ENCODE measurements at places on chromosomes 5 and 9.

GRCh38 chr5:113390224-113390623 is 44.6 kb downstream of the TSSK1B start:
- no peak for DNase-seq

GRCh38 chr5:6215891-6216290 is 162.5 kb downstream of the MED10 start:
- no peak for DNase-seq

DNA sequence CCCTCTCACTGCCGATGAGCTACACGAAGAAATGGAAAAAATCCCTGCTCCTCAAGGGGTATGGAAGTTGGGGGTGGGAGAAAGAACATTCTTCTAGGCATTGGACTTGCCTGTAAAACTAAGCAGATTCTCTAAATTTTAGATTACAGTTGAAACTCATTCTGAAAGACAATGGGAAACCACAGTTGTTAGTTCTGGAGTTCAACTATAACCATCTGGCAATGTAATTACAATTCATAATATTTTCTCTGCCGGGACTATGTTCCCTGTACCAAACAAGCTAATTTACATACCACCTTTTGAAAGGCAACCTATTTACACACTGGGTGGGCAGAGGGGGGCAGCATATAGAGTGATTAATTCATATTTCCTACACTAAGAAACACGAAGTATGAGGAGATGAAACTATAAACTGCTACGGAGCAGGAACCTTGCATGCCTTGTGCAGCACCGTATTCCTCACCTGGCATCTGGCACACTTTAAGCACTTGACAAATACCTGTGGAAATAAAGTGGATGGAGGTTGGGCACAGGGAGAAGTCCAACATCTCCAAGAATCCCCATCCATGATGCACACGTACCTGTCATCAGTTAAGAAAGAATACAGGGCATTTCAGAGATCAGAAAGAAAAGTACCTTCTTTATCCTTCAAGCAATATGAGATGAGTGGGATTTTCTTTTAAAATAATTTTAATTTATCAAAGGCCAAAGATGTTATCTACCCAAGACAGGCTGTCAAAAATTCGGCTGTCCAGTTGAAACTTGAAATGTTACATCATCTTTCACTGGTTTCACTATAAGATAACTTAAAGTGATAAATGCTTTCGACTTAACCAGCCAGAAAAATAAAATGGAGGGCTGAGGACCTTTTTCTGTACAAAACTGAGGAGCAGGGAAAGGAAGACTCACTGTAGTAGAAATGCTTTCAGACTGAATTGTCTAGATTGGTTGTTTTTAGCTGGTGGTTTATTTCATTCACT is 54.2 kb downstream of the SSBP2 start:
- DNase-seq = no peak

GRCh38 chr5:52887066-52887465 is 99.3 kb downstream of the ITGA1 start:
- DNase-seq = no peak

GRCh38 chr5:170142196-170142595 is 36.5 kb downstream of the FOXI1 start:
- no peak for DNase-seq

DNA sequence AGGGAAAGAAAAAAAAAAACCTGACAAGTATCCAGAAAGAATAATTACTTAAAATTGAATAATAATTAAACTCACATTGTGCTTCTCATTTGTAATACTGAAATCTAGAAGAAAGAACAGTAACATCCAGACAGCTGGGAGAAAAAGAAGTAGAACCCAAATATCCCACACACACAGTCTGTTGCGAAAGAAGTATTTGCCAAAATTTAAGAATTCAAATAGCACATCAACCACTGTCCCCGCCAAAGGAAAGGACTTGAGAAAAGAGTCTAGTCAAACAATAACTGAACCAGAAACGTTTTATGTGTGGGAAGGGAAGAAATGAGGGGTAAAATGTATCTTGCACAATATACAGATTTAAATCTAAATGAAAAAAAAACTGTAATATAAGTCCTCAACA is 202.8 kb downstream of the MLLT3 start:
- DNase-seq = no peak

GRCh38 chr5:15168358-15168757 is 296.8 kb upstream of the ANKH start:
- no peak for DNase-seq

DNA sequence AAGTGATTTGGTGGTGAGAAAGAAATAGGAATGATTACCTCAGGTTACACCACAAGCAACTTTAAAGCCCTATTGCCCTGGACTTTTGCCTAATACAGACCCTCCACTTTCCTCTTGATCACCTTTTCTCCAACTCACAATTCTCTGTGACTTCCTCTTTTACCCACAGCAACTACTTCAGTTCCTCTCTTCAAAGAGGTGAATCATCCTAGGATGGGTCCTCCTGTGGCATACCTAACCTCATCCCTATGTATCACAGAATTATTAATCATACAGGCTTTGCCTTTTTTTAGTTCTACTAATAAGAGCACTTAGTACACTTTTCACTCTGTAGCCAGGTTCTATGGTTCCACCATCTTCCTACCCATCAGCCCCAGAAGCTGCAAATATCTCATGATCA is 19.6 kb upstream of the INSL6 start:
- no peak for DNase-seq

DNA sequence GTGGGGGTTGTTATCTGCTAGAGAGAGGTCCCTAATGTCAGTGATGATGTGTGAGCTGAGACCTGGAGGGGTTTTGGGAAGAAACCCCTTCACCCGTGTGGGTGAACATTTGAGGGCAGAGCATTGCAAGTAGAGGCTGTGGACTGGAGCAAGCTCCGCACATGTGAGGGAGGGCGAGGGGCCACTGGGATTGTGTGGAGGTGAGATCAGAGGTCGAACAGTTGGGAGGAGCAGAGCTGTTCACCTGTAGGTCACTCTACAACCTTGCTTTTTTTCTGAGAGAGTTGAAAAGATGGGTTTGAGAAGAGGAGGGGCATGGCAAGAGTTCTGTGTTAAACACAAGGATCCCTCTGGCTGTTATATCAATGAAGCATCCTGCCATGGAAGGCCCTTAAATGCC is 480.4 kb upstream of the ZNF608 start:
- no peak for DNase-seq

GRCh38 chr5:35921930-35922329 is 16.5 kb downstream of the CAPSL start:
- no peak for DNase-seq

- DNase-seq = no peak
Measured at GRCh38 chr5:143558048-143558447, 154.6 kb upstream of the NR3C1 start.

GRCh38 chr9:134606951-134607731 is 34.5 kb upstream of the COL5A1 start:
- DNase-seq = no peak

DNA sequence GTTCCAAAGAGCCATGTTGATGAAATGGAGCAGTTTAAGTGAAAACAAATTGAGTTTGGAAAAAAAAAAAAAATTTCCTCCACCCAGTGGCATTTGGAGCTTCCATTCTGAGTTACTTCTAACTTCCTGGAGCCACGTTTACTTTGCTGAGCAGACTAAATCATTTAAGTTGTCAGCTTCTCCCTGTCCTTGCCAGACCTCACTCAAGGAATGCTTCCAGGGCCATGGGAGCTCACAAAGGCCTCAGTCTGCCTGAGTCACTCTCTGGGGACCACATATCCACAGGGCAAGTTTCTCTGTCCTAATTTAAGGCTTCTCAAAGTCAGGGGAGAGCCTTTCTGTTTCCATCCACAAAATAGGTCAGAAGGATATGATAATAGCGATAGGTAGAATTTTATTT is 210.3 kb upstream of the TNC start:
- DNase-seq = no peak

DNA sequence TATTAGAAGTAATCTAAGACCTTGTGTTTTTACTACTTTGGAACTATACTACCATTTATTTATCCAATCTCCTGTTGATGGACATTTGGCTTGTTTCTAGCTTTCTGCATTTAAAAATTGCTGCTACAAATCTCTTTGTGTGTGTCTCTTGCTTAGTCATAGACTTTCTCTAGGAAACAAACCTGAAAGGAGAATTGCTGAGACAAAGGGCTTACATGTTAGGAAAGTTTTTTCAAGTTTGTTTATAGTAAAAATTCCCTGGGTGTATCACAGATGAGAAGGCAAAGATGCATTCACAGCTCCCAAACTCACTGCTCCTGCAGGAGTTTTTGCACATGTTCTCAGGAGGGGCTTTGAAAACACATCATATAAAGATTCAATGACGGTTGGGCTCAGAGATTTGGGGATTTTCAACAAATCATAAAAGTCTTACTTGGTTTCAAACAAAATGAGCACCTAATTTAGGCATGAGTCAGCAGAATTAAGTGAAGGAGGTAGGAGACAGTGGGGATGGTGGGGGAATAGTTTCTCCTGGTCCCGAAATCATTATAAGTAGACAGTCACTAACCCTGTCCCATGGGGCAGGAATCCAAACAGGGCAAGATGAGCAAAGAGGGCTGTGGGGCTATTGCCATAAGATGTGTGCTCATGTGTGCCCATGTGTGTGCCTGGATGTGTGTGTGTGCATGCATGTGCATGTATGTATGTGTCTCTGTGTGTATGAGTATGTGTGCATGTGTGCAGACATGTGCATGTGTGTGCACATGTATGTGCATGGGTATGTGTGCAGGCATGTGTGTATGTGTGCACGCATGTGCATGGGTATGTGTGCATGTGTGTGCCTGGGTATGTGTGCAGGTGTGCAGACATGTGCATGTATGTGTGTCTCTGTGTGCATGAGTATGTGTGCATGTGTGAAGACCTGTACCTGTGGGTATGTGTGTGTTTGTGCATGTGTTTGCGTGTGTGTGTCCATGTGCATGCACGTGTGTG is 43.4 kb upstream of the S1PR3 start:
- DNase-seq = no peak

GRCh38 chr9:136588663-136589464 is 43.0 kb upstream of the NOTCH1 start:
- no peak for DNase-seq

DNA sequence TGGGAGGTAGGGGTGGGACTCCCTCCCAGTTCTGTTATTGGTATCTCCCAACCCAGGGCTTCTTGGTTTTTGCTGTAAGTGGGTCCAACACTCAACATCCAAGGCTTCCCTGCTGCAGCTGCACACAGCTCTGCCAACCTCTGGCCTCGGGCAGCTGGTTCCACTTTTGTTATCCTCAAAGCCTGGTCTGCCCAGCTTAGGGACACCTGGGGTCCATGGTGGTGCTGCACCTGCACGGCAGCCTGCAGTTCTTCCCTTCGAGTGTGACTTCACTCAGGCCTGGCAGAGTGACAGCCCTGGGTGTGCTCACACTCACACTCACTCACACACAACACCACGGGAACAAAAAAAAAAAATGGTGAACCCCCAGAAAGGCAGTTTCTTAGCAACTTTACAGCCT is 15.3 kb upstream of the SAP30L start:
- no peak for DNase-seq

- DNase-seq = no peak
Measured at GRCh38 chr9:126229501-126229900, 97.1 kb upstream of the MVB12B start.

GRCh38 chr9:118961857-118962256 is 407.4 kb downstream of the BRINP1 start:
- DNase-seq = no peak

GRCh38 chr9:69811351-69811868 is 9.2 kb upstream of the CFAP95 start:
- DNase-seq = no peak

- no peak for DNase-seq
Measured at GRCh38 chr5:78903861-78904260, 81.2 kb downstream of the ARSB start.

- DNase-seq = no peak
Measured at GRCh38 chr5:73171495-73171894, 1.5 kb upstream of the TMEM174 start.

- DNase-seq = no peak
Measured at GRCh38 chr9:125513668-125514413, 193.2 kb downstream of the MAPKAP1 start.

DNA sequence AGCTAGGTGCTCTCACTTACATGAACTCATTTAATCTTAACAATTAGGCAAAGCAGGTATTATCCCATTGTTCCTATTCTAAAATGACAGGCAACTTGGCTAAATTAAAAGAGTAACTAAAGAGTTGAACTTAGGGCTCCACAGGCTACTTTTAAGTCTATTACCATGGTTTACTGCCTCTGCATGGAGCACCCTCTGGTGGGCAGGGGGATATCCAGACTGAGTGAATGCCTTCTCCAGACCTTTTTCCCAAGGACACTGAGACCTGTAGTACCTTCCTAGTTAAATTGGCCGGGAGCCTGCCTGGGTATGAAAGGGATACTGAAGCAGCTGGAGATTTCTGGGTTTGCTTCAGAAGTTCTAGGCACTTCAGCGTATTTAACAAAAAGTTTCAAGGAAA is 238.1 kb downstream of the ELAVL2 start:
- no peak for DNase-seq

DNA sequence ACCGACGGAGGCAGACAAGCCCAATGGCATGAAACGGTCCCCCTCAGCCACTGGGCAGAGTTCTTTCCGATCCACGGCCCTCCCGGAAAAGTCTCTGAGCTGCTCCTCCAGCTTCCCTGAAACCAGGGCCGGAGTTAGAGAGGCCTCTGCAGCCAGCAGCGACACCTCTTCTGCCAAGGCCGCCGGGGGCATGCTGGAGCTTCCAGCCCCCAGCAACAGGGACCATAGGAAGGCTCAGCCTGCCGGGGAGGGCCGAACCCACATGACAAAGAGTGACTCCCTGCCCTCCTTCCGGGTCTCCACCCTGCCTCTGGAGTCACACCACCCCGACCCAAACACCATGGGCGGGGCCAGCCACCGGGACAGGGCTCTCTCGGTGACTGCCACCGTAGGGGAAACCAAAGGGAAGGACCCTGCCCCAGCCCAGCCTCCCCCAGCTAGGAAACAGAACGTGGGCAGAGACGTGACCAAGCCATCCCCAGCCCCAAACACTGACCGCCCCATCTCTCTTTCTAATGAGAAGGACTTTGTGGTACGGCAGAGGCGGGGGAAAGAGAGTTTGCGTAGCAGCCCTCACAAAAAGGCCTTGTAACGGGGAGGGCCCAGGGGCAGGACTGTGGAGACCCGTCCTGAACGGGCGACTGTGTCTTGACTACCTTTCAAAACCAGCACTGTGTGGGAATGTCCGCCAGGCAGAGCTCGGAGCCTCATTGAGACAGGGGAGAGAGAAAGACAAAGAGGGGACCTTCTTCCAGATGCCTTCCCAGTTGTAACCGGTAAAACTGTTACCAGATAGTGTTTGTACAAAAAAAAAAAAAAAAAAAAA is 29.9 kb downstream of the CD180 start:
- DNase-seq = no peak

- DNase-seq = no peak
Measured at GRCh38 chr5:95619096-95619495, 791 bp upstream of the GPR150 start.

DNA sequence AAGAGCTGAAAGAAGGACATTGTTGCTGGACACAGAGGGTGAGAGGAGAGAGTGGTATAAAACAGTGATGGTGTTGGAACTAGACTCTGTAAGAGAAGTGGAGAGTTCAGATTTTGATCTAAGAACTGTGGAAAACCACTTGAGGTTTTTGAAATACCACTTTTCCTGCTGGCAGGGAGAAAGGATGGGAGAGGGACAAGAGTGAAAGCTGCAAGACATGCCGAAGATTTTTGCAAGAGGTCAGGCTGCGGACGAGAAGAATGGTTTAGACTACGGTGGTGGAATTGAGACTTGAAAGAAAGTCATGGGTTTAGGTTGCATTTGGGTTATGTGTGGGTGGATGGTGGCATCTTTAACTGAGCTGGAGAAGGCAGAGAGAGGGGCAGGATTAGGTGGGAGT is 202.2 kb upstream of the RPS23 start:
- no peak for DNase-seq

Data from activated CD4-positive, CD25-positive, alpha-beta regulatory T cell treated with anti-CD3 and anti-CD28 coated beads, Interleukin-2, amount 50 U/mL, for 16 hours (primary cell).